CD8-positive, alpha-beta memory T cell (primary cell): ENCODE measurements at places on chromosomes 4 and X. TPM values are rescaled to one million over a fixed set of nuclear protein-coding genes. Genes with fewer than 3 reads are reported as not detected.

NPY2R gene
- not detected for total RNA-seq

GLRB gene
- total RNA-seq = not detected

ASB12 gene
- total RNA-seq = not detected

SSX3 gene
- not detected for total RNA-seq

NDNF gene
- 0.18 TPM for total RNA-seq

TRPC3 gene
- 0.15 TPM for total RNA-seq

SLC10A4 gene
- not detected for total RNA-seq

GRCh38 chr4:740011-740410 is 34.4 kb downstream of the PCGF3 start:
- no peaks in the 10 kb centered on the region for H3K4me1 ChIP-seq
- H3K4me3 ChIP-seq = no peak overlapping the region
- no peak for DNase-seq

- H3K4me3 ChIP-seq = no peak overlapping the region
- H3K27ac ChIP-seq = no peak overlapping the region
- no peaks in the 10 kb centered on the region for H3K4me1 ChIP-seq
- no peaks in the 10 kb centered on the region for H3K27me3 ChIP-seq
- H3K36me3 ChIP-seq = no peaks in the 10 kb centered on the region
These were observed 9.2 kb upstream of the BMP3 start for GRCh38 chr4:81021142-81021944.

DNA sequence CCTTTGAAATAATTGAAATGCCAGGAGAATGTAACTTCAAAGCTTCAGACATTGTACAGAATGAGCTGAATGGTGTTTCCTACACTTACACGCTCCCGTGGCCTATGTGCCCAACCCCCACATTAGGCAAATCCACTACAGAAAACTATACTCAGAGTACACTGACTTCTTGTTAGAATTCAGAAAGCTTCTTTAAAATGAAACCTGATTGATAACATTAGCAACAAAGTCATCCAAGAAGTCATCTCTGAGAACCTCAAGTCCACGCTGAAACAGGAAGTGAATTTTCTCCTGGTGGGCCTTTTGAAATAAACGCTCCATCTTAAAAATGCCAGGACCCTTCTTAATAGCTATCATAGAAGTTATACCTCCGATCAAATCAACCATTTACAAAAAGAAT is 136.3 kb downstream of the TSPAN5 start:
- peaks cover 5% of the 10 kb centered on the region for H3K4me1 ChIP-seq
- H3K27me3 ChIP-seq = no peaks in the 10 kb centered on the region
- DNase-seq = no peak
- no peak overlapping the region for H3K27ac ChIP-seq
- H3K4me3 ChIP-seq = no peak overlapping the region

GRCh38 chr4:179465131-179465797 is 2023.0 kb upstream of the AGA start:
- no peak overlapping the region for H3K4me3 ChIP-seq
- H3K4me1 ChIP-seq = no peaks in the 10 kb centered on the region
- no peaks in the 10 kb centered on the region for H3K36me3 ChIP-seq
- DNase-seq = no peak

- no peak overlapping the region for H3K4me3 ChIP-seq
- DNase-seq = no peak
- H3K36me3 ChIP-seq = no peaks in the 10 kb centered on the region
- H3K4me1 ChIP-seq = no peaks in the 10 kb centered on the region
- no peak overlapping the region for H3K27ac ChIP-seq
These were observed 1.4 kb downstream of the MID1 start for GRCh38 chrX:10618961-10619360.

DNA sequence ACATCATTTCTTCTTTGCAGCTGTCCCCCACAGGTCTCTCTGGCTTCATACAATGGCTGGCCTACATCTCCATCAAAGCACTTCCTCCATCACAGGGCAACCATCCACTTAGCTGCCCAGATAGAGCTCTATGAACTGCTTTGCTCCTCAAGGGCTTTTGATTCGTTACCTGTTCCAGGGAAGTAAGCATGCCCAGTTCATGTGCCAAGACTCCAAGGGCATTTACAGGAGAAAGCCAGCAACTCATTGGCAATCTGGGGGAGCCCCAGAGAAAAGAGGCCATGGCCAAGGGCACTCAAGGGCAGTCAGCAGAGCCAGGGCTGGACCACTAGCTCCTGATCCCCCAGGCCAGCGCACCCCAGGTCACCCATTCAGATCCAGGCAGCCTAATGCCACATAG is 24.5 kb upstream of the ZNF185 start:
- H3K27me3 ChIP-seq = no peaks in the 10 kb centered on the region
- no peak overlapping the region for H3K4me3 ChIP-seq
- DNase-seq = no peak
- no peaks in the 10 kb centered on the region for H3K4me1 ChIP-seq
- H3K36me3 ChIP-seq = no peaks in the 10 kb centered on the region

- no peak overlapping the region for H3K27ac ChIP-seq
- no peaks in the 10 kb centered on the region for H3K4me1 ChIP-seq
- no peaks in the 10 kb centered on the region for H3K36me3 ChIP-seq
- no peak for DNase-seq
- no peaks in the 10 kb centered on the region for H3K27me3 ChIP-seq
These were observed 141.8 kb downstream of the JADE1 start for GRCh38 chr4:128951316-128951715.

DNA sequence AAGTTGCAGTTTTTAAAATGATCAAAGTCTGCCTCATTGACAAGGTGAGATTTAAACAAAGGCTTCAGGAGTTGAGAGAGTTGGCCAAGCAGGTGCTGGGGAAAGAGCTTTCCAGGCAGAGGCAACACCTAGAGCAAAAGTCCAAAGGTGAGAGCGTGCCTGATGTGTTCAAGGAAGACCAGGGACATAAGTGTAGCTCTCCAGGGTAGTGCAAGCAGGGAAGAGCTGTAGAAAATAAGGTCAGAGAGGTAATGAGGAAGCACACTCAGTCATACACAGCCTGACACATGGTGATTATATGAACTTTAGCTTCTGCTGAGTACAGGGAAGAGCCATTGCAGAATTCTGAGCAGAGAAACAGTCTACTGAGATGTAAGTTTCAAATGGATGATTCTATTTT is 265.0 kb upstream of the NWD2 start:
- DNase-seq = no peak
- no peaks in the 10 kb centered on the region for H3K4me1 ChIP-seq
- H3K36me3 ChIP-seq = no peaks in the 10 kb centered on the region
- no peak overlapping the region for H3K4me3 ChIP-seq

GRCh38 chr4:157832596-157832995 is 340.2 kb downstream of the GASK1B start:
- no peaks in the 10 kb centered on the region for H3K36me3 ChIP-seq
- H3K27ac ChIP-seq = no peak overlapping the region
- no peaks in the 10 kb centered on the region for H3K4me1 ChIP-seq
- DNase-seq = no peak

DNA sequence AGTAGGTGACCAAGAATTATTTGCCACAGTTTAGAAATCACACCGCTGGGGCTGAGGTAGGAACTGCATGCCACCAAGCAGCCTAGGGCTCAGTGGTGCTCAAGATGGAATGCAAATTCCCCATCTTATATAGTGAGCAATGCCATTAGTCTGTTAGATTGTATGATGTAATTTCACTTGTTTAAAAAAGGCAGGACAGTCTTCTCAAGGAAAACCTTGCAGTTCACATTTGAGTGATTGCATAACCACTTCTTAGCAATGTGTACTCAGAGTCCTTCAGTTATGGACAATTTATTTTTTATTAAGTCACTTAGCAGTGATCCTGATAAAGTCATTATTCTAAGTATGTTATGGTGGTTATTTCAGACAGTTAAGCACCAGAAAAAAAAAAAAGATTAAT is 142.9 kb upstream of the SFRP2 start:
- H3K27me3 ChIP-seq = peaks cover 3% of the 10 kb centered on the region
- H3K4me3 ChIP-seq = no peak overlapping the region
- H3K27ac ChIP-seq = no peak overlapping the region
- no peaks in the 10 kb centered on the region for H3K4me1 ChIP-seq
- no peaks in the 10 kb centered on the region for H3K36me3 ChIP-seq
- DNase-seq = no peak

GRCh38 chr4:182640932-182641331 is 276.3 kb downstream of the DCTD start:
- H3K4me1 ChIP-seq = no peaks in the 10 kb centered on the region
- H3K4me3 ChIP-seq = no peak overlapping the region
- no peak overlapping the region for H3K27ac ChIP-seq
- DNase-seq = no peak
- H3K27me3 ChIP-seq = no peaks in the 10 kb centered on the region
- H3K36me3 ChIP-seq = no peaks in the 10 kb centered on the region

DNA sequence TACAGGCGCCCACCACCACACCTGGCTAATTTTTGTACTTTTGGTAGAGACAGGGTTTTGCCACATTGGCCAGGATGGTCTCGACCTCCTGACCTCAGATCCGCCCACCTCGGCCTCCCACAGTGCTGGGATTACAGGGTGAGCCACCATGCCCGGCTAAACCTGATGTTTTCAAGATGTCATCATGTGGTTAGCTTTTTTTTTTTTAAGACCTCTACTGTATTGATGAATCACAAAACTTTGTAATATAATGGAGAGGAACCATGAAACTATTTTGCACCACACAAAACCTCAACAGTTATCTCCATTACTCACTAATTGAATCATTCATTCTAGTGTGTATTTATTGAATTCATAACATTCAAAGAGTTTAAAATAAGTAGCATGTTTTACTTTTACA is 94.7 kb upstream of the NEIL3 start:
- no peak overlapping the region for H3K4me3 ChIP-seq
- H3K27me3 ChIP-seq = no peaks in the 10 kb centered on the region
- H3K27ac ChIP-seq = no peak overlapping the region
- H3K4me1 ChIP-seq = no peaks in the 10 kb centered on the region
- H3K36me3 ChIP-seq = no peaks in the 10 kb centered on the region

- no peak overlapping the region for H3K4me3 ChIP-seq
- no peak for DNase-seq
- H3K27me3 ChIP-seq = no peaks in the 10 kb centered on the region
- no peaks in the 10 kb centered on the region for H3K36me3 ChIP-seq
- no peak overlapping the region for H3K27ac ChIP-seq
These were observed 132.3 kb upstream of the VCX3A start for GRCh38 chrX:6667048-6667768.

DNA sequence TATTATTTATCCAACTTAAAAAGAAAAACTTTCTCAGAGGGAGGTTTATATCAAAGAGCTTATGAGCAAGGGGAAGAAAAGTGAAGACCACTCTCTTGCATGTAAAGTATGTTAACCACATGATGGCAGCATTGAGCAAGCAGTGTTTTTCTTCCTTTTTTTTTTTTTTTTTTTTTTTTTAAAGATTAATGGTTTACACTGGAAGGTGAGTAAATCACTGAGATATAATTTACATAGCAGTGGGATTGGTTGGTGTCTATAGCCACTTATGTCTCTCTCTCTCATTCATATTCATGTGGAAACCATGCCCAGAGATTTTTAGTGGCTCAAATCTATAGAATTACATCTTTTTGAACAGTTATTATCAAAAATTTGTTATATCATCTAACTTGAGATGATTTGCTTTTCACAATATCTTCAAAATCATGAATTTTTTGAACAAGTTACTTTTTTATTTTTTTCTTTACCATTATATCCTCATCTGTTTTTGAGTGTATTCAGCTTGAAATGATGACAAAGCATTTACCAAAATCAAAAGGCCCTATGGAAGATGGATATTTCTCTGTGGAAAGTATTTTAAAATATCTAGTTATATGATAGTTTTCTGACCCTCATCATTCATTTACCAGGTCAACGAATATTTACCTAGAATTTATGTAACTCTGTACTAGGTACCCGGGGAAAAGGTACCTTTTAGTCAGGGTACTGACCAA is 31.6 kb downstream of the MTHFD2L start:
- H3K27ac ChIP-seq = no peak overlapping the region
- H3K4me1 ChIP-seq = no peaks in the 10 kb centered on the region
- H3K4me3 ChIP-seq = no peak overlapping the region
- H3K36me3 ChIP-seq = no peaks in the 10 kb centered on the region
- H3K27me3 ChIP-seq = no peaks in the 10 kb centered on the region

DNA sequence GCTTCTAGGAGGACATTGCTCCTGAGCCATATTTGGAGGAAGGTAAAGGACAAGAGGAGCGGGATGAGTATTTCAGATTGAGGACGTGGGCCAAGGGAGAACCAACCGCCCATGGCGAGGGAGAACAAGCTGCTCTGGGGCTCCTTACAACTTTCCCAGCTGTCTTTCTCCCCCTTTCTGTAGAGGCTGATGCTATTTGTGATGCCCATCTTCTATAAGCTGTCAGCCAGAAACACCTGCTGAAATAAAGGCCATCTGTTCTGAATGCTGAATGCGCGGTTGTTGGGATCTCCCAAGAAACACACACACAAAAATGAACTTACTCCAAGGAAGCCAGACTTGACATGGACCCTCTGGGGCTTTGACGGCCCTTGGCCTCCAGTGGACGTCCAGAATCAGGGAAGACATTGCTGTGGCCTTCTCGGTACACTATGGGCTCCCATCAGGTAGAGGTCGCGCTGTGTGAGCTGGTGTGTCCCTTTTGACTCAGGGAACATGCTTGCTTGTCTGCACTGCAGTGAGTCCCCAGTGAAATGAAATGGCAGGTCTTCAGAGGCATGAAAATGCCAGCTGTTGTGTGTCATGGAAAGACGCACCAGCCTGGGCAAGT is 30.9 kb downstream of the RWDD4 start:
- H3K27me3 ChIP-seq = no peaks in the 10 kb centered on the region
- H3K4me3 ChIP-seq = no peak overlapping the region
- H3K27ac ChIP-seq = no peak overlapping the region
- DNase-seq = no peak
- no peaks in the 10 kb centered on the region for H3K4me1 ChIP-seq

DNA sequence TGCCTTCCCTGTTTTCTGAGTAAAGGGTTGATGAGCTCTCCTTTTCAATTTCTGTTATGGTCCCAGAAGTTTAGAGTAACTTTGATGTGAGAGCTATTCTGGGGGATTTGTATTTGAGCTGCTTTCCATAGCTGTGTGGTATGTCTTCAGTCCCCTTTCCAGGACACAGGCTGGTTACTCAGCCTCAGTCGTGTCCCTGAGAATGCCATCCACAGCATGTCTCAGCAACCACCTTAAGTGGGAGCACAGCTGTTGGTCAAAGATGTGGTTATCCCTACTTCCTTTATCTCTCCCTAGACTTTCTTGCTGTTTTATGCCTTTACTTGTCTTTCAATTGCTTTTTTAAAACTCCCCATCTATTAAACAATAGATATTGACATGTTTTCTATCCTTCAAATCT is 37.8 kb downstream of the RNF175 start:
- no peaks in the 10 kb centered on the region for H3K27me3 ChIP-seq
- DNase-seq = no peak
- no peak overlapping the region for H3K27ac ChIP-seq
- H3K36me3 ChIP-seq = no peaks in the 10 kb centered on the region
- H3K4me3 ChIP-seq = no peak overlapping the region

DNA sequence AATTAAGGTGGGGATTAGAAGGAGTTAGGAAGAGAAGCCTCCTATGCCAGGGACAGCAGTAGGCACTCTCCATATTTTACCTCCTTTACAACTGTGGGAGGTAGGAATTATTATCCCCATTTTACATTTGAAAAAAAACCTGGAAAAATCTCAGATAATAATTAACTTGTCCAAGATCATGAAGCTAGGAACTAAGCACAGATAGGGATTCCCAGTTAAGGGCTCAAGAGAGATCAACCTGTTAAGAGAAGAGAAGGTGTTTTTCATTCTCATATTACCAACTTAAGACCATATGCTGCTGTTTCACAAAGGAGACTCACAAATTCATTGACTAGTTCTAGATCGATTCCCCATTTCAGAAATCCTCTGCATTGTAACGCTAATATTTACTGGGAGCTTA is 16.1 kb upstream of the FAM47E start:
- no peak overlapping the region for H3K27ac ChIP-seq
- no peak overlapping the region for H3K4me3 ChIP-seq
- no peak for DNase-seq
- no peaks in the 10 kb centered on the region for H3K36me3 ChIP-seq

GRCh38 chr4:98006060-98006459 is 137.2 kb downstream of the STPG2 start:
- H3K27me3 ChIP-seq = no peaks in the 10 kb centered on the region
- no peaks in the 10 kb centered on the region for H3K4me1 ChIP-seq
- DNase-seq = no peak
